AG20443 (cell line): ENCODE measurements at places on chromosomes 13 and 19.

DNA sequence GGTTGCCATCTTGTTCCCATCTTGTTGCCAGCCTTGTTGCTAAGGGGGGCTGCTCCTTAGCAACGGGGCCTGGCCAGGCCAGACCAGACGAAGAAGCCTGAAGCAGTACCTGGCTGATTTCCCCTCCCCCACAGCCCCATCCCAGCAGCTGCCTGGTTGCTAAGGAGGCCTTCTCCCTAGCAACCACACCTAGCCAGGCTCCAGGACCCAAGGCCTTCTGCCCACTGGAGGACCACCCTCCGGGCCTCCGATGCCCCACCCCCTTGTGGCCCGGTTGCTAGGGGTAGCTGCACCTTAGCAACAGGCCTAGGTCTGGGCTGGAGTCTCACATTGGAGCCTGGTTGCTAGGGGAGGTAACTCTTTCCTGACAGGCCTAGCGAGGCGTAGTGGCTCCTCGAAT, 3.9 kb downstream of the PRRG2 start:
- no peak for DNase-seq

DNA sequence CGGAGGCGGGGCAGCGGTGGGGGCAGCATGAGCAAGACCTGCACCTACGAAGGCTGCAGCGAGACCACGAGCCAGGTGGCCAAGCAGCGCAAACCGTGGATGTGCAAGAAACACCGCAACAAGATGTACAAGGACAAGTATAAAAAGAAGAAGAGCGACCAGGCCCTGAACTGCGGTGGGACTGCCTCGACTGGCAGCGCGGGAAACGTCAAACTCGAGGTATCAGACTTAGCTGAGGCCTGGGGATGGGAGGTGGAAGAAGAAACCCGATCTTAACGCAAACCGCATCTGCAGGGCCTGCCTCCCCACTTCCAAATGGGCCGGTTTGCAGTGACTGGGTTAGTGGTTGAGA, 693 bp downstream of the RFXAP start:
- DNase-seq = peak; percentile 29

- DNase-seq = no peak
Observed at GRCh38 chr13:92103689-92104153, 705.3 kb downstream of the GPC5 start.

- no peak for DNase-seq
Observed at GRCh38 chr13:40756042-40756441, 14.9 kb downstream of the MRPS31 start.

DNA sequence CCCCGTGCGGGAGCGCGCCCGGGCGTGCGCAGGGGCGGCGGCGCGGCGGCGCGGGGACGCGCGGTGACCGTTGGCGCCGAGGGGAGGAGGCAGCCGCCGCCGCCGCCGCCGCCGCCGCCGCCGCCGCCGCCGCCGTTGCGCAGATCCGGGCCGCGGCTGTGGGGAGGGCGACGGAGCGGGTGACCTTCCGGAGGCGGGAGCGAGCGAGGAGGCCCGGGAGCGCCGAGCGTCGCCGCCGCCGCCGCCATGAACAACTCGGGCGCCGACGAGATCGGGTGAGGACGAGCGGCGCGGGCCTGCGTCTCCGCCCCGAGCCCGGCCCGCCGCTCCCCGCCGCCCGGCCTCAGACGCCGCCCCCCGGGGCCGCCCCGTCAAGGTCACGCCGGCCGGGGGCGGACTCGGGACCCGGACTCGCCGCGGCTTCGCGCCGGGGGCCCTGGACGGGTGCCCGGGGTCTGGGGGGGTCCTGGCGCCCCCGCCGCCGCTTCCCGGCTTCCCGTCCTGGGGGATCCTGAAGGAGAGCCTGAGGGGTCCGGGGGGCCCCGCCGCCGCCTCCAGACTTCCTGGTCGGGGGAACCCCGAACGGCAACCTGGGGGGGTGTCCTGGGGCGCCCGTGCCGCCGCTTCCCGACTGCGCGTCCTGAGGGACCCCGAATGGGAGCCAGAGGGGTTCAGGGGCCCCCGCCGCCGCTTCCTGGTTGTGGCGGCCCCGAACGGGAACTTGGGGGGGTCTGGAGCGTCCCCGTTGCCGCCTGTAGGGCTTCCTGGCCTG, at the start of gene DAZAP1:
Gene DAZAP1 (plus strand): TSS at position 59 of the 772 bp plus-strand sequence. CDS start 188 bp downstream, at position 247.
- peak; percentile 68 for DNase-seq

GRCh38 chr13:73943137-73943964, 190.9 kb downstream of the KLF12 start:
- DNase-seq = no peak

DNA sequence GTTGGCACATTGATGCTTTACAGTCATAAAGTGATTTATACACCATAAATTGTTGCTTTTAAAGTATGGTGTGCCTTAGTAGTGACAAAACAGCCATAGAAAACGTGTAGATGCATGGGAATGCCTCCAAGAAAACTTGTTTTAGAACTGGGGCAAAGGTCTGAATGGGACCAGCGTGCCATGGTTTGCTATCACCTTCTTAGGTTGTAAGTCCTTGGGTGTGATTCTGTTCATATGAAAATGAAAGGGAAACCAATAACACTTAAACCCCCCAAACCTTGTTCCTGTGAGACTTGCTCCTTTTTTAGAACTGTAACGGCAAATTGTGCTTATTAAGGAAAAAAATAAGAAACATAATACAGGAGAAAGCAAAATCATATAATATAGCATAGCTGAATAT, 603.3 kb upstream of the SLITRK6 start:
- DNase-seq = no peak

- DNase-seq = no peak
Observed at GRCh38 chr19:33644284-33644836, 22.6 kb downstream of the CHST8 start.

DNA sequence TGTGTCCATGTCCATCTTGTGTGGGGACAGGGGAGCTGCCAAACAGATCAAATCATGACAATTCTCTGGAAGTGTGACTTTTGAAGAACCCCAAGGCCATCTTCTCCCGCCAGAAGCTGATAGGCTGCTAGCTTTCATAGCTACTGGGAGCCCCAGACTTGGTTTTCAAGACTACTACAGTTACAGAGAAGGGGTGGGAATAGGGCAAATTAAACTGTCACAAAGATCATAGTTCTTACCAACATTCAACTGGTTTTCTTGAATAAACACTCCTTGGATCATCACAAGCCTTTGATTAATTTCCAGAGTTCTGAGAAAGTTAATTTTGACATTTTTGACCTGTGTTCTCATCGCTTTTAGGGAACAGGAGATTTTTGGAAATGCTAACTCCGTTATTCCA, 67.8 kb upstream of the FARP1 start:
- no peak for DNase-seq

- DNase-seq = no peak
Observed at GRCh38 chr19:44649578-44650145, 6.0 kb downstream of the PVR start.

DNA sequence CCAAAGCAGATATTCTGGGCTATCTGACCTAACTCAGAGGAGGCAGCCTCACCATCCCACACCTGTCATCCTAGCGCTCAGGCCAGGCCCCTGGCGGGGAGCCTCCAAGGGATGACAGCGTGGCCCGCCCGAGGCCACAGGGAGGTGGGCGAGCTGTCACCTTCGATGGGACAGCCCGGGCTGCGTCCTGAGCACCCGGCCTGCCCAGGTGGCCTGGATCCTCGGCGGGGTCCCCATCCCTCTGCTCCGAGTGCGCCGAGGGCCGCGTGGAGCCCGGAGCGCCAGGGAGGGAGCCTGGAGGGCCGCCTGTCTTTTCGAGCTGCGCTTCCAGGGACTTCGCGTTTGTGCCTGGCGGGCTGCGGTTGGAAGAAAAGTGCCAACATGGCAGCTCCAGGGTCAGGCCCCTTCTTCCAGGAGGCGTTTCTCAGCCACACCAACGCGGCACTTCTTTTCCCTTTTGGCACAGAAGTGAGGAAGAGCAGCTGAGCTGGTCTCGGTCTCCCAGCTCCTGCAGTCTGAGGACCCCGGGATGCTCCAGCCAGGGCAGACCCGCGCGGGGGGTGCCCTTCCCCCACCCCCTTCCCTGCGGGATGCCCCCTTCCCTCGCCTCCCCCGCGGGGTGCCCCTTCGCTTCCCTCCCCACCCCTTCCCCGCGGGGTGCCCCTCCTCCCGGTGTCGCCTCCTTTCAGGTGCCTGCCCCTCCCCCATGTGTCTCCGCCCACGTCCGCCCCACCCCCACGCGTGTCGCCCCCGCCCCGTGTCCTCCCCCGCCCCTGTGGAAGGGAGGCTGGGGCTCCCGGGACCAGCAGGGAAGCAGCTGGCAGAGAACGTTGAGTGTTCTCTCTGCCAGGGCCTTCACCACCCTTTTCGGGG, 42.3 kb downstream of the GJA3 start:
- peak; percentile 81 for DNase-seq

DNA sequence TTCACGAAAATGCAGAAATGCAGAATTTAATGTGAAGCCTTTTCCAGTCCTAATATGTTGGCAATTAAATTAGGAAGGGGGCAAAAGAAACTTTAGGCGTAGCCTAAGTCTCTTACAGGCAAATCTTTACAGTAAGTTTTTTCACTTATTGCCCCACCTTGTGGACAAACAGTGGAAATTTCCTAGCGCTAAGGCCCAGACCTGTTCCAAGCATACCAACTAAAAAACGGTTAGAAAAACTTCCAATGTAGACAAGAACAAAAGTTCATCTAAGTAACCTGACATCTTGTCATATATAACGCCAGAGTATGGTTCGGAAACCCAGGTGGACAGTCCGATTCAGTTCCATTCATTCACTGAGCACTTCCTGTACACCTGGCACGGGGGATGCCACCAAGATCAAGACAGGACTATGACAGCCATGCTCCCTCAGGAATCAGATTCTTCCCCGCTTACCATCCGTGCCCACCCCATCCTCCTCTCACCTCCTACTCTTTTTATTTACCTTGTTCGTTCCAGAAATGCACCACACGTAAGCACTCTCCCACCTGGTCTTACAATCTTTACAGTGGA, 4.9 kb downstream of the ZAR1L start:
- peak; percentile 45 for DNase-seq

GRCh38 chr13:94416454-94417080, 62.9 kb downstream of the DCT start:
- DNase-seq = peak; percentile 14

- no peak for DNase-seq
Observed at GRCh38 chr13:110024645-110024980, 238.2 kb upstream of the IRS2 start.

DNA sequence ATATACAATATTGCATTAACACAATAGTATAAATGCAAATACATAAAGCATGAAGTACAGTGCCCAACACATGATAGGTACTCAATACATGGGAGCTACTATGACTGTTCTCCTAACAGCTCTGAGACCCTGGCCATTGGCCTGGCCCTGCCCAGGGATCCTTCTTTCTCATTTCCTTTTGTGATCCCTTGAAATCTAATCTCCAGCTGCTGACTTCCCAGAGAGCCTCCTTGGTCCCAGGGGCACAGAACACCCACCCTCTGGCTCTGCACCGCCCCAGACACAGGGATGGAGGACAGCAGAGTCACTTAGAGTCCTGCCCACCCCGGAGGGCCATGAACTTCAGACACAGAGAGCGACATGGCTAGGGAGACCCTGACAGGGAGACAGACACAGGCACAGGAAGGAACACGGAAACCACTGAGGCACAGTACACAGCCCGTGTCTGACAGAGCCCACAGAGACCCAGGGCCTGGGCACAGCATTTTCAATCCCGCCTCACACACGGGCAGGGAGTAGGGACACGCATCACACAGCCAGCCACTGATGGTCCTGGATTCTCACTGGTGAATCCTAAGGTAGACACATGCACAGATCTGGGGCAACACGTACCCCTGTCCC, 4.2 kb upstream of the SYCN start:
- DNase-seq = no peak

- DNase-seq = no peak
Observed at GRCh38 chr13:60852886-60853285, 455.9 kb downstream of the TDRD3 start.

DNA sequence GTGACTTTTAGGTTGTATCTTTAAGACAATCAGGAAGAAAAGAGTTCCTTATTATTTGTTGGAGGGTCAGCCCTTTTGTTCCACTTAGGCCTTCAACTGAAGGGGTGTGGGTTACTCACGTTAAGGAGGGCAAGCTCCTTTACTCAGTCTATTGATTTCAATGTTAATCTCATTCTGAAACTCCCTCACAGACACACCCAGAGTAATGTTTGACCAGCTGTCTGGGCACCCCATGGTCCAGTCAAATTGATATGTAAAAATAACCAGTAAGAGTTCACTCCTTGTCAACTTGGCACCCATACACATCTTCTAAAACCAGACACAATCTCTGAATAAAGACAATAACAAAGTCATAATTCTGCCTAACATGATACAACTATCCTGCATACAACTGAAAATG, 292.9 kb downstream of the KLF5 start:
- no peak for DNase-seq

DNA sequence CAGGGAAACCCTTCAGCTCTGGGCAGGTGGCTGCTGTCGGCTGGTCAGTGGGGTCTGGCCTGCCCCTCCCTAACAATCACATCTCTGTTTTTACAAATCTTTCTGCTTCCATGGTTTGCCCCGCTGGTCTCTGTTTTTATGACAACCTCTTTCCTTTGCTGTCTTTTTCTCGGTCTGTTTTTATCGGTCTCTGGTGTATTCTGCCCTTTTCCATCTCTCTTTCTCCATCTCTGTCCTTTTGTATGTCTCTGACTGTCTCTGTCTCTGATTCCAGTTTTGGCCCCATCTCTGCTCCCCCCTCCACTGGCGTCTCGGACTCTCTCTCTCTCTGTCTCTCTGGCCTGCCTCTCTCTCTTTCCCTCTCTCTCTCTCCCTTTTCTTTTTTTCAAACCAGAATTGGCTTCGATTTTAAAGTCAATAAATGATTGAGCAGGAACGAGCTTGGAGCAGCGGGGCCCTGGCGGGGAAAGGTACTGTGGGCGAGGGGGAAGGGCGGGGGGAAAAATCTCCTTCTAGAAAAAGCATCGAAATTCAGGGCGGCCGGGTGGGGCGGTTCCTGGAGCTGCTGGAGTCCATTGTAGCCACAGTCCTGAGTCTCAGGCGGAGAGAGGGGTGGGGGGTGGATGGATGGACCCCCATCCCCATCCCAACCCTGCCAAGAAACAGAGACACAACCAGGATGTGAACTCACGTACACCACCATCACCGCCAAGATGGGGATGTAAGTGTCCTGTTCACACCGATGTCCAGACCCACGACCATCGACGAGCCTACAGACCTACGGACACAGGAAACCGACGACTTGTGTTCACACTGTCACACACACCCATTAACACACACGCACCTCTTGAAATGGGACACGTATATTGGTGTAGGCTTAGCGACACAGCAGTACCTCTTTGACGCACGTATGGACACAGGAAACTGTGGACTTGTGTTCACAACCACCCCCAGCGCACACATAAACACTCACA, 3.0 kb downstream of the NFIX start:
- no peak for DNase-seq

- no peak for DNase-seq
Observed at GRCh38 chr13:48976576-48977285, 1.0 kb downstream of the FNDC3A start.
